ENCODE measurements at places on chromosomes 2 and 18.

DNA sequence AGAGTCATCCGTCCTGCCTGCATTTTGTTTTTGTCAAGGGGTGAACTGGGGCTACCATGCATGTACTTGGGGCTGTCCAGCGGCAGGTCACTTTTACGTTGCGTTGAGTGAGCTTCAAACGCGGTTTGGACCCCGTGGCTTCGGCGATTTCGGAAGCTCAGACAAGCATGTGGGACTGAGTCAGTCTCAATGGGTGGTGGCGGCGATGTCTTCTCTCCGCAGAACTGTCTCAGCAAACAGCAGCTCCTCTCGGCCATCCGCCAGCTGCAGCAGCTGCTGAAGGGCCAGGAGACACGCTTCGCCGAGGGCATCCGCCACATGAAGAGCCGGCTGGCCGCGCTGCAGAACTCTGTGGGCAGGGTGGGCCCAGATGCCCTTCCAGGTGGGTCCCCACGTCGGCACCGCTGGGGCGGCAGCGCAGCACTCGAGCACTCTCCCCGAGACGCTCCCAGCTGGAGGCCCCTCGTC, 21.3 kb downstream of the FBLN7 start:
- DNase-seq, result no peak

DNA sequence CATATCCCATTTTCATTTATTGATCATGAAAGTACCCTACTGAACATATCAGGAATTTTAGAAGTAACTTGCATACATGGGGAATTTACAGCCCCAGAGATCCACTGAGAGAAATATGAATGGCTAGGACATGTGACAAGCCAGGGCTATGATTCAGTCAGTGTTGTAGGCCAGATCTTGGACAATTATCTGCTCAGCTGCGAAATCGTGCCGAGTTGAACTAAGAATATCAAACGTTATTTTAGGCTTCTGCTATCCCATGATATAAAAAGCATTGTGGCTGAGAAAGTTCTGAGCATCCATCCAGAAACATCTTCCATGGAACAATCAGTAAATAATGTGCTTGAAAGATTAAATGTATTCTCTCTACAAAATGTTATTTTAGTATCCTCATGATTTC, 85.7 kb upstream of the UNC80 start:
- DNase-seq, result no peak

DNA sequence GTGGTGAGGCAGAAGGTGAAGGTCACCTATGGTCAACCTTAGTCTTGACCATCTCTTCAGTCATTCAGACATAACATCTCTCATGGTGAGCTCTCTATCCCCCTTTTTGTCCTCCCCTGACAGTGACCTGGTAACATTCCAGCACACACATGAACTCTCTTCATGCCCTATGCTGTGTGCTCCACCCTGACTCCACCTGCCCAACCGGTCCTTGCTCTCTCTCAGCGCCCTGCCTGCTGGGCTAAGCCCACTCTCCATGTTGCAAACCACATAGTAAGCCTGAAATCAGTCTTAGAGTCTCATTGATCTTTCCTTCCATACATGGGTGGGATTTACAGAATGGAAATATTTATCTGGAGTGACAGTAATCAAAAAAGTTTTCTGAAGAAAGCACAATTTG, 52.8 kb downstream of the MARCO start:
- DNase-seq, result no peak

GRCh38 chr18:10077986-10078385, 164.2 kb downstream of the VAPA start:
- no peak for DNase-seq

DNA sequence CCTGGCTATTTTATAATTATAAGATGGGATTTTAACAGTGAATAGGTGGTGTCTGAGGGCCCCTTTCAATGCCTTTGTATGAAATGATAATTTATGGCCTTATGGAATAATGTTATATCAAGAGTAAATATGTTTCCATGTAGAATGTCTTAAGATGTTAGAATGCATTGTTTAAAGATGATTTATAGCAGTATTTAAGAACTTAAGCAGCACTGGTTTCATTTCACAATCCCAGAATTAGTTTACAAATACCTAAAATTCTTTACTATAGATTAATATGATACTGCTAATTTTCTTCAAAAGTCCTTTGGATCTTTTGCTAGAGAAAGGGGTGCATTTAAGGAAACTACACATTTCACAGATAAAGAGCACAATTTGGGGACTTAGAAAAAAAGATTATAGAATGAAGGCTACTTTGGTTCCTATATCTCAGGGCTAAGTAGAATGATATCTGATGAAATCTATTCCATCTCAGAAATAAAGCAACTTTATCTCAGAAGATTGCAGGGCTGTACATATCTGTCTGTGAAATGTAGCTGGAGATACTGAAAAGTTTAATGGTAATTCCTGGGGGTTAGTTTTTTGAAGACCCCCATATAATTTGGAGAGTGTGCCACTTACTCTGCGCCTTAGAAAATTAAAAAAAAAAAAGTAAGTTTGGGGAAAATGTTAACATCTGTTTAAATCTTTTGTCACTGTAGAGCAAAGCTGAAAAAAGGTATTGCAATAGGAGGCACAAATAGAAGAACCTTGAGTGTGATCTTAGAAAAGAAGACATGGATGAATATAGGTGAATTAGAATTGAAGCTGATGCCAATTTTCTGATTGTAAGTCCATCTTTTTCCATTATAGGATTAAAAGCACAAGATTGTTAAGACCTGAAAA, 123.4 kb downstream of the GULP1 start:
- no peak for DNase-seq

All from ELR (cell line).